Heart left ventricle (tissue), 16 donors: ENCODE measurements at places on chromosomes 12 and 14.

- DNase-seq = peak; percentile 53
Measured at GRCh38 chr12:131047789-131048610, 94.3 kb downstream of the ADGRD1 start.

DNA sequence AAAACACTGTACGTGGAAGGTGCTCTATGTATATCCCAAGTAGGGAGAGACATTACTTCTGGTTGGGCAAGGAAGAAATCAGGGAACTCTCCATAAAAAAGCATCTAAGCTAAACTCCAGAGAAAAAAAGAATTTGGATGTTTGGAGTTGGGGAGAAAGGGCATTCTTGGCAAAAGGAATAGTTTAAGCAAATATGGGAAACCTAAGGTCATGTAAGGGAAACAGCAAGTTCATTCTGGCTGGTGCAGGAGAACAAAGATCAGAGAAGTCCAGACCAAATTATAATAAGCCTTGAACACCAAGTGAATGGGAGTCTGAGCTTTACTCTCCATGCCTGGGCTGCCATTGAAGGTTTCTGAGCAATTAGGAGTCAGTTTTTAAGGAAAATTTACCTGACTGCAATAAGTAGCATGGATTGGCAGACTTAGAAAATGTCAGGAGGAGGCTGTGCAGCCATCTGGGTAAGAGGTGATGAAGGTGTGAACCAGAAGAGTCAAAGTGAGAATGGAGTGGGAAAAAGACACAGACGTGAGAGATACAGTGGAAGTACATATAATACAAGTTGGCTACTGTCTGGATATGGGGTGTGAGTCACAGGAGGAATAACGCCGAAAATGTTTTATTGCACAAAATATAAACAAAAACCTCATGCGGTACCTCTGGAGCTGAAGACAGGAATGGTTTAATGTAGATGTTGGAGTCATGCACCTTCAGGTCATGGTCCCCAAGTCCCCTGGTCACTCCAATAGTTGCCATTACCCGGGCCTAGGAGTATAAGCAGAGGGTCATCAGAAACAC is 222.6 kb downstream of the MON2 start:
- DNase-seq = no peak

DNA sequence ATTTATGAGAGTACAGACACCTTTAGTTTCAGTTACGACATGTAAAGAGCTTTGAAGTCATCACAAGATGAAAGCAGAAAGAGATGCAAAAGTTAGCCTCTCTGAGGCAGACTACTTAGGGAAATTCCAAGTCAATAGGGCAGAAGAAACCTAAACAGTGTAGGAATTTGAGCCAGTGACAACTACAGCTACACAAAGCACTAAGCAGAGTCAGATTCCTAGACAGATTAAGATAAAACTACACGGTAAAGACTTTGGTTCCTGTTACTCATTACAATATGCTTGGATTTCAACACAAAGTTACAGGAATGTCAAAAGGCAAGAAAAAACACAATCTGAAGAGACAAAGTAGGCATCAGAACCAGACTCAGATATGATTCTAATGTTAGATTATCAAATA is 1302.3 kb downstream of the FSCB start:
- no peak for DNase-seq

DNA sequence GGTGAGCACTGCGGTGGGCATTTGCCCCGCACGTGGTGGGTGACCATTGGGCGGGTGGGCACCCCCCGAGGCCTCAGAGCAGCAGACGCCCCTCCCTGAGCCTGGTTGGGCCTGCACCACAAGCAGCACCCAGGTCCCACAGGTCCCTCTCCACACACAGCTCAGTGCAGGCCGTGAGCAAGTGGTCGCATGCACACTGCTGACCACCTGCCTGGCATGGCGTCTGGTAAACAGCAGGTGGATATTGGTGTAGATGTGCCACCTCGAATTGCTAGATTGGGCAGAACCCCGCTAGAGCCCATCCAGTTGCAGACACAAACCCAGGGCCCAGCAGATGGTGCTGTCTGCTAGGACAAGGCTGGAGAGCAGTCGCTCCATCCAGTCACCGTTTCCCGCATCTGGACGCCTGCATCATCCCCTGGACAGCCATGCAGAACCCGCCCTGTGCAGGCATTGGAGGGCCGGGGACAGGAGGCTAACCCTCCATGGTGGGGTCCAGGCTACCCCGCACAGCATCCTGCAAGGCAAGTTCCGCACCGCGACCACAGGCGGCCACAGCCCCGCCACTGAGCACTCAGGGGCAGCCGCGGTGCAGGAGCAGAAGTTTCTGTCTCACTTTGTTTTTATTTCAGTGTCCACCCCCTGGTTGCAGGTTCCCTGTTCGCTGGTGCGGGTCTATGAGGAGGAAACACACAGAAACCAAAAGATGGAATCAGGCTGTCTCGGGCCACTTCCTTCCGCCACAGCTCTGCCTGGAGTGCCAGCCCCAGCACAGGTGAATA is 45.6 kb upstream of the RIMBP2 start:
- peak; percentile 32 for DNase-seq

GRCh38 chr14:102097441-102098135 is 10.7 kb upstream of the HSP90AA1 start:
- no peak for DNase-seq

GRCh38 chr12:89924191-89924590 is 215.6 kb upstream of the ATP2B1 start:
- no peak for DNase-seq

GRCh38 chr12:89418228-89418910 is 66.1 kb upstream of the DUSP6 start:
- DNase-seq = peak; percentile 19

DNA sequence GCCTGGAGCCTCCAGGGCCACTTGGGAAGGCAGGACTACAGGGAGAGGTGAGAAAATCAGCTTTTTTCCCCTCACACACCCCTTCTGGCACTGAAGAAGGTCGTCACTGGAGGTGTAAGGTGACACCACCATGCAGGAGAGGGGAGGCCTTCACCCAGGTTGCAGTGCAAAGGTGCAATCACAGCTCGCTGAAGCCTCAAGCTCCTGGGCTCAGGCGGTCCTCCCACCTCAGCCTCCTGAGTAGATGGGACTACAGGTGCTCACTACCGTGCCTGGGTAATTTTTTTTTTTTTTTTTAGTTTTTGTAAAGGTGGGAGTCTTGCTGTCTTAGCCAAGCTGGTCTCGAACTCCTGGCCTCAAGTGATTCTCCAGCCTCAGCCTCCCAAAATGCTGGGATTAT is 93.6 kb downstream of the TNFAIP2 start:
- no peak for DNase-seq

DNA sequence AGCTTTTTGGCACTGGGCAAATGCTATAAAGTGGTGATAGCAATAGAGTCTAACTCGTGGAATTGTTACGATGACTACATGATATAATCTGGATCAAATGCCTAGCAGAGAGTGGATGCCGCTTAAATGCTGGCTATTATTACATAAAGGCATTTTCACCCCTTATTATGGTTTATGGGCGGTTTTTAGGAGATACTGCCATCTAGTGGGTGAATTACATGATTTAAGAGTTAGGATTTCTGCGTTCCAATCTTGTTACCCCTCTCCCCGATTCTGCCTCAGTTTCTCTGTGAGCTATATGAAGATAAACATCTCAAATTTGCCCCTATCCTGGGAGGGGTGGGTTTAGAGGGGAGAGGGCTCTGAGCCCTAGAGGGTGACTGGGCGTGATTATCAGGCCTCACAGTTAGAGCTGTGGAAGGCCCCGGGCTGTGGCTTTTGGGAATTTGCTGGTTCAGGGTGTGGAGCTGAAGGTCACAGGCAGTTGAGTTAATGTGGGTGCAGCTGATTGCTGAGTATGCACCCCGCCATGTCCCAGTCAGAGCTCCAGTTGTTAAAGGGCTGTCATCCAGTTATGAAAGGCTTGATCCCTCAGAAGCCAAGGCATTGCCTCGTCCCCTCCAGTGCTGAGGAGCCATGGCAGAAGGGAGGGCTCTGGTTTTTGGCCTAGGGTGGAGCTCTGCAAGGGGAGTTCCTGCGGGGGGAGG is 14.4 kb downstream of the CLSTN3 start:
- DNase-seq = no peak

DNA sequence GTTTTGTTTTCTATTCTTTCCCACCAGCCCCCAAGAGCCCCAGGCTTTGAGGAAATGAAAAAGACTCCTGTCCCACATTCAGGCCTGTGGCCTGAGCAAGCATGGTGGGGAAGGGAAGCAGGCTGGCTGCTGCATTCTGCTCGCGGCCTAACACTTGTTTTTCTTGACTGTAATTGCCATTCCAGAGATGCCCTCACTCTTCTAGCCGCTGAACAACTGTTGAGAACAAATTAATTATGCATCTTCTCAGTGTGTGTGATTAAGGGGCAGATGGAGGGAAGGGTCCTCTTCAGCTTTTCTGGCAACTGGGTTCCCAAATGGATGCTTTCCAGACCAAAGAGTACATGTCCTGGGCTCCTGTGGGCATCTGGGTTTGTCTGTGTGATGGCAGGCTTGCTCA is 43.3 kb downstream of the ADCK1 start:
- no peak for DNase-seq

- DNase-seq = no peak
Measured at GRCh38 chr12:120771097-120771496, 45.5 kb downstream of the ACADS start.

DNA sequence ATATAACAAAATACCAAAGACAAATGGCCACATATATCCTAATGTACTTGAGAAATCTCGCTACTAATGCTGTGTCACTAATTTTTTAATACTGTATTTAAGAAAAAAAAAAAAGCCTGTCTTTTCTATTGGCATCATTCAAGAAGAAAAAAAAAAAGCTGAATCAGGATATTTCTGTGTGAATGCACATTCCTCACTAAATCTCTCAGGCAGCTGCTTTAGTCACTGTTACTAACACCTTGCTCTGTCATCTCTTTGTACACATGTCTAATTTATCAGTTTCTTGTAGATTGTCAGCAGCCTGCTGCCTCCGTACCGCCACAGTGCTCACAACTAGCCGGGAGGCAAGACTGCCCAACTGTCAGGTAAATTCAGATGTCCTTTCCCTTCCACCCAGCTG is 32.0 kb upstream of the FGD4 start:
- DNase-seq = no peak

DNA sequence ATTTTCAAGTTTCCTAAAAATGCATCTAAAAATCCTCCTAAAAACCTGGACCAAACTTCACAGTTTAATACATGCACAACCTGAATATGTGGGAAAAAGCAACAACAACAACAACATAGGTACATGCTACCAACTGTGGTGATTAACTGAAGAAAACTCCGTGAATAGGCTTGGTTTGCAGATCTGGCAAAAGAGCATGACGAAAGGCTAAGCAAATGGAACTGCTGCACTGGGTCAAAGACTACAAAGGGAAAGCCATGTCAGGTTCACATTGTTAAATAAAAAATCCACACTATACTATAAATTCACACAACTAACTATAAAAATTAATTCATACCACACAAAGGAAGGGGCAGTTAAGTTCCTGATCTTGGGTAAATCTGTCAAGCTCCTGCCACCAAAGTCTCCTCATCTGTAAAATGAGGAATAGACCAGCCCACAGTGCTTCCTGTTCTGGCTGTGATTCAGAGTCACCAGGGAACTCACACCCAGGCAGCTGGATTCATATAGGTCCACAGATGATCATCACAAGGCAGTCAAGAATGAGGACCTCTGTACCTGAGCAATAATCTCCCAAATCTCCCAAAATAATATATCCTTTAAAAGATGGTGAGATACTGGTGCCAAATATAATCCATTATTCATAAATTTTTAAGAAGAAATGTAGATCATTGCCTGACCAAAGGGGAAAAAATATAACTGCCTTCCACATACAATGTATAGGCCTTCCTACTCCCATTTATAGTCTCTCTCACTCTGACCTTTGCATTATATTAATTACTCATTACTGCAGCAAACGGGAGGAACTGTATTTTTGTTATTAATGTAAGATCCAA is 7.0 kb downstream of the CORO1C start:
- no peak for DNase-seq

DNA sequence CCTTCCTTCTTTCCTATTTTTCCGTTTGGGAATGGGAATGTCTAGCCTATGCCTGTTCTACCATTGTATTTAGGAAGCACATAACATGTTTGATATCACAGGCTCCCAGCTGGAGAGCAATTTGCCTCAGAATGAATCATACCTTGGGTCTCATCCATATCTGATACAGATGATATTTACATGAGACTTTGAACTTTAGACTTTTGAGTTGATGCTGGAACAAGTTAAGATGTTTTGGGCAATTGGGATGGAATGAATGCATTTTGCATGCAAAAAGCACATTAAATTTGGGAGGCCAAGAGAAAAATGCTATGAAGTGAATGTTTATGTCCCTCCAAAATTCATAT is 61.9 kb upstream of the BEGAIN start:
- DNase-seq = no peak

- no peak for DNase-seq
Measured at GRCh38 chr12:79848339-79848738, 86.6 kb downstream of the PPP1R12A start.

GRCh38 chr12:38501991-38502390 is 185.4 kb downstream of the ALG10B start:
- DNase-seq = no peak

DNA sequence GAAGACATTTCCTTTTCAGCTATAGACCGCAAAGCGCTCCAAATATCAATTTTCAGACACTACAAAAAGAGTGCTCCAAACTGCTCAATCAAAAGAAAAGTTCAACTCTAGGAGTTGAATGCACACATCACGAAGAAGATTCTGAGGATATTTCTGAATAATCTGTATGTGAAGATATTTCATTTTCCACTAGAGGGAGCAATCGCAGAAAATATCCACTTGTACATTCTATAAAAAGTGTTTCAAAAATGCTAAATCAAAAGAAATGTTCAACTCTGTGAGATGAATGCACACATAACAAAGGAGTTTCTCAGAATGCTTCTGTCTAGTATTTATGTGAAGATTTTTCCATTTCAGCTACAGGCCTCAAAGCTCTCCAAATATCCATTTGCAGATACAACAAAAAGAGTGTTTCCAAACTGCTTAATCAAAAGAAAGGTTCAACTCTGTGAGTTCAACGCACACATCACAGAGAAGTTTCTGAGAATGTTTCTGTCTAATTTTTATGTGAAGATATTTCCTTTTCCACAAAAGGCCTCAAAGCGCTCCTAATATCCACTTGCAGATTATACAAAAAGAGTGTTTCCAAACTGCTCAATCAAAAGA is 643.8 kb upstream of the ALG10B start:
- DNase-seq = no peak

DNA sequence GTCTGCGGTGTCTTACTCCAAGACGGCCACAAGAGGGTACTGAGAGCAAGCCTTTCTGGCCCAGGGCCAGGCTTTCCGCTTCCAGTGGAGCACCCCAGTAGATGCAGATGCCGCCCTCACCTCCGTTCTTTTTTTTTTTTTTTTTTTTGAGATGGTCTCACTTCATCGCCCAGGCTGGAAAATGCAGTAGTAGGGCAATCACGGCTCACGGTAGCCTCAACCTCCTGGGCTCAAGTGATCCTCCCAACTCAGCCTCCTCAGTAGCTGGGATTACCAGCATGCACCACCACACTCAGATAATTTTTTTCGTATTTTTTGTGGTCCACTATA is 5.6 kb upstream of the LBHD2 start:
- DNase-seq = peak; percentile 76

- DNase-seq = no peak
Measured at GRCh38 chr14:54564071-54564867, 2.7 kb upstream of the SAMD4A start.
